ENCODE measurements at places on chromosomes 2 and 18. TPM values are rescaled to one million over a fixed set of nuclear protein-coding genes. Genes with fewer than 3 reads are reported as not detected.

BMP10 gene
- total RNA-seq = not detected

ALS2 gene
- total RNA-seq = 27.4 TPM

HJURP gene
- total RNA-seq = 1.1 TPM

GPR155 gene
- 1.6 TPM for total RNA-seq

ZNF513 gene
- 7.3 TPM for total RNA-seq

XDH gene
- 3.1 TPM for total RNA-seq

SIX3 gene
- not detected for total RNA-seq

RAMP1 gene
- total RNA-seq = 3.1 TPM

ST8SIA5 gene
- not detected for total RNA-seq

FSHR gene
- total RNA-seq = not detected

NEU2 gene
- not detected for total RNA-seq

PTH2R gene
- 0.33 TPM for total RNA-seq

METTL5 gene
- total RNA-seq = 76.6 TPM

SERPINB5 gene
- total RNA-seq = not detected

C2orf66 gene
- total RNA-seq = not detected

ADD2 gene
- 0.36 TPM for total RNA-seq

SH2D6 gene
- not detected for total RNA-seq

ALPG gene
- total RNA-seq = not detected

CRYBA2 gene
- total RNA-seq = not detected

MARCHF4 gene
- 0.57 TPM for total RNA-seq

VWC2L gene
- not detected for total RNA-seq

GAD1 gene
- not detected for total RNA-seq

LIPT1 gene
- 9.0 TPM for total RNA-seq

COBLL1 gene
- total RNA-seq = 25.3 TPM

MC5R gene
- total RNA-seq = not detected

SPHKAP gene
- not detected for total RNA-seq

RTP5 gene
- total RNA-seq = not detected

TXNDC2 gene
- total RNA-seq = 0.16 TPM

SCN7A gene
- total RNA-seq = under 0.01 TPM

TCF23 gene
- not detected for total RNA-seq

SMAD4 gene
- 298 TPM for total RNA-seq

FAM124B gene
- 1.2 TPM for total RNA-seq

OR6B2 gene
- not detected for total RNA-seq

CELF4 gene
- total RNA-seq = not detected

IL1RL2 gene
- 1.7 TPM for total RNA-seq

SPP2 gene
- not detected for total RNA-seq

AMMECR1L gene
- total RNA-seq = 12.4 TPM

TMEM178A gene
- total RNA-seq = 0.36 TPM

ANKRD30BL gene
- 0.16 TPM for total RNA-seq

IWS1 gene
- total RNA-seq = 37.7 TPM

BOLL gene
- not detected for total RNA-seq

HNRNPA3 gene
- total RNA-seq = 62.2 TPM

C18orf54 gene
- total RNA-seq = 12.7 TPM

PRKAG3 gene
- 0.41 TPM for total RNA-seq

DCDC2C gene
- total RNA-seq = not detected

CFAP65 gene
- not detected for total RNA-seq

PUS10 gene
- total RNA-seq = 8.8 TPM

DTNA gene
- 34.3 TPM for total RNA-seq

MAP2 gene
- total RNA-seq = 2.1 TPM

SRBD1 gene
- total RNA-seq = 15.7 TPM

NEB gene
- total RNA-seq = 0.41 TPM

SCYGR4 gene
- not detected for total RNA-seq

SP3 gene
- 56.1 TPM for total RNA-seq

All from fibroblast of the aortic adventitia (primary cell).